CD4-positive, alpha-beta memory T cell (primary cell): ENCODE measurements at places on chromosomes 5 and 9. TPM values are rescaled to one million over a fixed set of nuclear protein-coding genes. Genes with fewer than 3 reads are reported as not detected.

- DNase-seq: no peak
These were observed 7.4 kb upstream of the DAP start for GRCh38 chr5:10768328-10768899.

GRCh38 chr5:163505368-163506094 is at the start of gene MAT2B:
Gene MAT2B (plus strand): TSS chr5:163505619. CDS start chr5:163505687, 68 bp downstream.
- DNase-seq: peak; percentile 95

DNA sequence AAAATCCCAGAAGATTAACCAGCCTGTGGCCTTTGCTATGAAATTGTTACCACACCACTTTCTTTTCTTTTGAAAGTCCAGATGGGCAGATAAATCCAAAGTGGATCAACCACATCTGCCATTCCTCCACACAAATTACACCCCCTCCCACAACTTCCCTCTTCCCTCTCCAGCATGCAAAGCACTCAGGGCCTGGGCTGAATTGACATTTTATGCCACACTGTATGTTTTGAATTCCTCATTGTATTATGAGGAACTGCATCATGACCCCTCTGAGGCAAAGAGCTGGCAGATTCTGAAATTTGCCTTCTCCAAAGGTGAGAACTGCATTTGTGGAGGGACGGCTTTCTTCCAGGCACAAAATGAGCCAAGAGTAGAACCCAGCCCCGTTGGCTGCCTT is 589.2 kb upstream of the KLF4 start:
- no peak for DNase-seq

DNA sequence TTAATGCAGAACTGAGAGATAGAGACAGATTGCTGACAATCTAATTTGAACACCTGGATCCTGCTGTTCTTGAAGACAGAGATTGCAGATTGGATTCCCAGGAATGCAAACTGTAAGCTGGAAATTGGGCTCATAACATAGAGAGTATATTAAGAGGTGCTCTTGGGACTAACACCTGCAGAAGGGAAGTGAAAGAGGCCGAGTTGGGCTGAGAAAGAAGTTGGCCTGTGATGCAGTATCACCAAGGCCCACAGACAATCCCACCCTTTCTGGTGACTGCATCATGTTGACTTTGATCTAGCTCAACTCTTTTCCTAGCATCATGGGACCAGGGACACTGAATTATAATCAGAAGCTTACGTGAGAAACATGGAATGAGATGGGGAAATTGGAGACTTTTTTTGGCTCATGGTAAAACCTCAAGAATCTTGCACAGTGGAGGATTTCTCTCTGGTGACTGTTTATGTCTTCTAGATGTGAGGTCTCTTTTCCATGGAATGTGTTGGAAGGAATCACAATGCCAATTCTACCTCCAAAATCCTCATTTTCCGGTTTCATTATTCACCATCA is 36.5 kb upstream of the NUDT12 start:
- DNase-seq: no peak

GRCh38 chr9:78989031-78989658 is 582.6 kb upstream of the TLE4 start:
- DNase-seq: no peak

GRCh38 chr5:150557509-150557872 is 49.6 kb downstream of the NDST1 start:
- DNase-seq: no peak

DNA sequence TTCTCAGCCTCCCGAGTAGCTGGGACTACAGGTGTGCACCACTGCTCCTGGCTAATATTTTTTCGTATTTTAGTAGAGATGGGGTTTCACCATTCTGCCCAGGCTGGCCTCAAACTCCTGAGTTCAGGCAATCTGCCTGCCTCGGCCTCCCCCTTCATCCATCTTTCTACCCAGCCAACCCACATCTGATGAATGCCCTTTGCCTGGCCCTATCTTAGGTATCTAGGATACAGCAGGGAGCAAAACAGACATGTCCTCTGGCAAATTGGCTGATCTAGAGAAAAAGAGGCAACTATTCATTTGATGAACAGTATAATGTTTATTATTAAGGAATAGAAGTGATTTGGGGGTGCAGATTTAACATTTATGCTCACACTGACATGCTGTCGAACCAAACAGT is 123.0 kb downstream of the TRIO start:
- DNase-seq: no peak

GRCh38 chr5:67934976-67935375 is 280.6 kb upstream of the PIK3R1 start:
- no peak for DNase-seq

The HTR4 gene
- not detected for total RNA-seq

The MSX2 gene
- total RNA-seq: 0.30 TPM
